Activated CD4-positive, alpha-beta T cell treated with anti-CD3 and anti-CD28 coated beads for 1 hour (primary cell): ENCODE measurements at places on chromosomes 4 and X.

DNA sequence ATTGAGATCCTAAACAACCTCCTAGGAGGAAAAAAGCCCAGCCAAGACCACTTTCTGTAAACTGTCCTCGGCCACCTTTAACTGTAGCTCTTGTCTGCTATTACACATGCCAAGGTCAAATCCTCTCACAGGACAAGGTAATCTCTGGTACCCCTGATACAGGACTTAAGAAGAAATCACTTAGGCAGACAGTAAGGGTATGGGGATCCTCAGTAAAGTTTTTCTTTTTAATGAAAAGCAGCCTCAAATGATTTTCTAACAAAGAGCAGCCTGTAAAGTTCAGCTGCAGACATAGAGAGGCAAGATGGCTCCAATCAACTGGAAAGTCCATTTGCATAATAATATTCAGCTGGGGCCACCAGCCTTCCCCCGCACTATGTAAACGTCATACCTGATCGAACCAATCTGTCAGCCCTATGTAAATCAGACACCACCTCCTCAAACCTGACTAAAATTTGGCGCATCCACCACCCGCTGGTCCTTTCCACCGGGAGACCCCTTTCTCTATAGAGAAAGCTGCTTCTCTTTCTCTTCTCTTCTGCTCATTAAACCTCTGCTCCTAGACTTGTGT is 14.6 kb upstream of the MPP1 start:
- no peak for DNase-seq

DNA sequence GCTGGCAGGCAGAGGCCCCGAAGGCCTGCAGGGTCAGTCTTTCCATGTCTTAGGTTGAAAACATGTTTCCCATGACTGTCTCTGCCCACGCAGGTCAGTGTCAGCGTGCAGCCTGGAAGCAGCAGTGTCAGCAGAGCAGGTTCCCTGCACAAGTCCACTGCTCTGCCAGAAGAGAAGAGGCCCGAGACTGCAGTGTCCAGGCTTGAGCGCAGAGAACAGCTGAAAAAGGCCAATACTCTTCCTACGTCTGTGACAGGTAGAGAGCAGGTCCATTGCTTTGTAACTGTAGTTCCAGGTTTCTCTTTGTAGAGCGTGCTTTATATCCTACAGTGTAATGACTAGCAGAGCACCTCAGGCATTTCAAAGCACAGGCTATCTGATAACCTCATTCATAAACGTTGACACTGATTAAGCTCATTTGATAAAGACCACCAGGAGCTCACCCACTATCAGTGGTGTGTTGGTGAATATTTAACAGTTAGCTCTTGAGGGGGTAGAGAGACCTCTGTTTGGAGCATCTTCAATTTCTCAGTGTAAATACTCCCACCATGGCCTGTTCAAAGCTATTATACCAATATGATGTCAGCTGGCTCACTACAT is 63.2 kb downstream of the AASDH start:
- DNase-seq: no peak

GRCh38 chr4:169115897-169116254 is 105.8 kb upstream of the CBR4 start:
- no peak for DNase-seq

DNA sequence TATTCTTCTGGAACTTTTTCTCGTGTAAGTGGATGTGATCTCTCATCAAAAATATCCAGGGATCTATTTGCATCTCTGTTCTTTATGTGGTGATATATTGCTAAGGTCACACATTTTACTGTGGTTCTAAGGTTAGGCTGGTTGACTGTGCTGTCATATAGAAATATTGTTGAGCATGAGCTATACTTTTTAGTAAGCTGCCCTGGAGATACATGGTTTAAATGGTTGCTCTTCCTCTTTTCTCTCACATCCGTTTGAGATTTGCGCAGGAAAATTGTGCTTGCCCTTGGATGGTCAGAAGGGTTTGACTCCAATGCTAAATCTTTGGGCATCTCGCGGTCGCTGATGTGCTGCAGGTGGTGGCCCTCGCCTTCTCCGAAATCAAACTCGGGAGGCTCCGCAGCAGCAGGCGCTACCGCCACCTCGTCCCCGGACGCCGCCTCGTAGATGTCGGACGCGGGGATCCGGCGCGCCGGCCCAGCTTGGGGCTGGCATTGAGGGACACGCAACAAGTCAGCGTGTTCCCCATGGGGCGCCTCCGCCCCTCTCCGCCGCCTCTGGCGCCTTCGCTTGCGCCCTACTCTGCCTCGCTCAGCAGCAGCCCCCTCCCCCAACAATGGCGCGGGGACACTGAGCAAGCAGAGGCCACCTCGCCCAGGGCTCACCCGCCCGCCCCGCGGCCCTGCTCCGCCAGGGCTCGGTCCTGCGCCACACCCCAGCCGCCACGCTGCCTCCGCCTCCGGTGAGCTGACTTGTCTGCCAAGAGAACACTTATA is 154.5 kb downstream of the MSN start:
- DNase-seq: peak; percentile 22

- DNase-seq: no peak
Measured at GRCh38 chrX:455673-456072, 69.0 kb upstream of the PPP2R3B start.

DNA sequence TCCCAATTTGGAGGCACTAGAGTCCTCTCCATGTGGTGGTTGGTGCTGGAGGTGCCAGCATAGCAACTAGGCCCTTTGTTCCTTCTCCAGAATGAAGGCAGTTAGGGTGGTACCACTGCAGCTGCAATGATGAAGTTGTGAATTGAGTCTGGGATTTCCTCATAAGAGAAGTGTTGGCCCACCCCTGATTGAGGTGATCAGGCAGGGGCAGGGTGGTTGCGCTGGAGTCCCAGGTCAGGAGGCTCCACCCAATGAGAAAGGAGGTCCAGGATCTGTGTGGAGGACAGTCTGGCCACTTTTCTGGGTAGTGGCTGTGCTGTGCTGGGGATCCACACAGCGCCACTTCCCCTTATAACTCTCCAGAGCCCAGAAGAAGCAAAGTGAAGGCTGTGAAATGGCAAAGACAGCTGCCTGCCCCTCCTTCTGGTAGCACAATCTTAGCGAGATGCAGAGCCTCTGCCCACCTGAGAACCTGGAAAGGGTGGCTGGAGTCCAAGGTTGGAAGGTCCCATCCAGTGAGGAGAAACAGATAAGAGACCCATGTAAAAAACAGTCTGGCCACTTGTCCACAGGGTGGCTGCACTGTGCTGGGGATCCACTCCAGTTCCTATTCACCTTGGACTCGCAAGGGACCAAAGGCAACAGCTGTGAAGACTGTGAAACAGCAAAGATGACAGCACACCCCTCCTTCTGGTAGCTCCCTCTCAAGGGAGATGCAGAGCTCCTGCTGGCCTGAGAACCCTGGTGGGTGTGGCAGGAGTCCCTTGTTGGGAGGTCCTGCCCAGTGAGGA is 124.6 kb downstream of the RRAGB start:
- DNase-seq: no peak

- no peak for DNase-seq
Measured at GRCh38 chr4:2072971-2073807, 14.1 kb downstream of the NAT8L start.

GRCh38 chrX:151825925-151826485 is 86.7 kb upstream of the MAGEA4 start:
- DNase-seq: no peak

DNA sequence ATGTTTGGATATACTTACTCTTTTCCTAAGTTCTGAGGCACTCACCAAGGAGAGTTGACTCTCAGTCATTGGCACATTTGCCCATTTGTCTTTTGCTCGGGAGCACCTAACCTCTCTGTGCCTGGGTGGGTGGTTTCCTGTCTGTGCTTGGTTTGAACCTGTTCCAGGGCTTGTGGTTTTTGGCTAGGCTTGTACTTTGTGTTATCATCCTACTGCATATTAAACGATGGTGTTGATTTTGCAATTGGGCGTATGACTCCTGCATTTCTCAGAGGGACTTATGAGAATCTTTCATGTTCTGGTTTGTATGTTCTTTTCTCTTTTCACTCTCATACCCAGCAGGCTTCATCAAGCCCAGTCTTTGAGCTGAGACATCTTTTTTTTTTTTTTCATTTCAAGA is 161.7 kb downstream of the BTC start:
- peak; percentile 11 for DNase-seq

DNA sequence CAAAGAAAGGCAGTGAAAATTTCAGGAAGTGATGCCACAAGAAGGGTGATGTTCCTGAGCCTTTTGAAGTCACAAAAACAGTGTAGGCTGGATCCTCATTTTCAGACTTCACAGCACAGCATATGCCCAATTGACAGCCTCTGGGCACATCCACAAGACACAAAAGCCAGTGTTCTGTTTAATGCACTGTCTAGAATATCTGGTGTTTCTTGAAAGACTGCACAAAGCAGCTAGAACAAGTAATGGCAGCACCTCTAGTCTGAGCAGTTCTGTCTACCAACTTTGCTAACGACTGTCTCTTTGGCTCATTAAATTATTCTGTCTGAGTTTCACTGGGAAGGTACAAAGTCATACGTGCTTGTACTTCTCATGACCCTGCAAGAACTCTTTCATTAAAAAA is 417.1 kb upstream of the GALNT7 start:
- DNase-seq: no peak

DNA sequence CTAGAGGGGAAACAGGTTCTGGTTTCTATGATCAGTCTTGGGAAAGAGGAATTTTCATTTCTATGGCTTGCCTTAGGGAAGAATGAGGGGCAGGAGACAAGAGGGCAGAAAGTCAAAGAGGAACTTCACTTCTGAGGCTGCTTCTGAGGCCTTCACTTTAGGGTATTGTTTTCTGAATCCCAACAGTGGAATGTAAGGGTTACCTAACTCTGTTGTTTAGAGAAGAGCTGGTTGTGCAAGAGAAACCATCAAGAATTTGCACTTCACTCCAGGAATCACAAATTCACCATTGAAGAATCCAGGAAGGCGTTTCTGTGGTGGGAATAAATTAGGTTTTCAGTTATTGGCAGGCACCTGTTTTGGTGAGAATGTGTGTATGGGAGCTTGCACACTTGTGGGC is 126.7 kb upstream of the AMOT start:
- DNase-seq: no peak

GRCh38 chr4:155972098-155972497 is 18.4 kb upstream of the CTSO start:
- DNase-seq: no peak
